ENCODE measurements at places on chromosomes 12 and 14.

GRCh38 chr14:103089386-103090335, 4.9 kb upstream of the EXOC3L4 start:
- DNase-seq, result no peak

- DNase-seq, result no peak
Measured at GRCh38 chr12:3644104-3644503, 108.8 kb downstream of the CRACR2A start.

- DNase-seq, result no peak
Measured at GRCh38 chr12:64757771-64758170, 1.4 kb downstream of the GNS start.

- DNase-seq, result peak; percentile 28
Measured at GRCh38 chr14:55624913-55625312, 44.9 kb downstream of the KTN1 start.

DNA sequence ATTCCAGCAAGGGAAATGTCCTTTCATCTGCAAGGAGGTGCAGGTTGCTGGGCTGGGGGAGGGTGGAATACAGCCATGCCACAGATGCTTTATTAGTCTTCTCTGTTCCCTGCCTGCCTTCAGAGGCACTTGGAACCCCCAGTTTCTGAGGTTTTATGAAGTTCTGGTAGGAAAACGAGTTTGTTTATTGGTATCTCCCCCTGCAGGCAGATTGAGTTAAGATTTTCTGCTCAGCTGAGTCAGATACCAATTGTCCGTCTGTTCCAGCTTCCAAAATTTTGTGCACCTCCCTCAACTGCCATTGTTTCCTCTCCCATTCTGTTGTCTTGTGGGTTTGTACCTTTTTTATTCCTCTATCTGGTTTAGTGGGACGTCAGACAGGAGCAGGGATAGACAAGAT, 155.6 kb downstream of the ETV6 start:
- DNase-seq, result no peak

- no peak for DNase-seq
Measured at GRCh38 chr12:125189015-125189414, 123.8 kb downstream of the AACS start.

DNA sequence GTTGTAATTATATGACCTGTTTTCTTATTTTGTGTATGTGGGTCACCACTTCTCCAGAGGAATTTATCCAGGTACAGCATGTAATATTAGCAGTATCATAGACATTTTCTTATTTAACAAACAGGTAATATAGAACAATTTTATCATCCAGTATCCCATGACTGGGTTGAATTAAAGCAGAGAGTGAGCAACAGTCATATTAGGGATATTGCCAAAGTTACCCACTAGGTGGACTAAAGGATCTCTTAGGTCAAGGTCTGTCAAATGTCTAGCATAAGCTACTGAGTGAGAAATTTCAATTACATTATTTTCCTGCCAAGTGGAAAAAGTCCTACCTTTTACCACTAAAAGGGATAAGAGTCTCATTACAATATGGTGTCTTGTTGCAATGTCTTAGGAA, 62.1 kb upstream of the TRIM9 start:
- peak; percentile 27 for DNase-seq

DNA sequence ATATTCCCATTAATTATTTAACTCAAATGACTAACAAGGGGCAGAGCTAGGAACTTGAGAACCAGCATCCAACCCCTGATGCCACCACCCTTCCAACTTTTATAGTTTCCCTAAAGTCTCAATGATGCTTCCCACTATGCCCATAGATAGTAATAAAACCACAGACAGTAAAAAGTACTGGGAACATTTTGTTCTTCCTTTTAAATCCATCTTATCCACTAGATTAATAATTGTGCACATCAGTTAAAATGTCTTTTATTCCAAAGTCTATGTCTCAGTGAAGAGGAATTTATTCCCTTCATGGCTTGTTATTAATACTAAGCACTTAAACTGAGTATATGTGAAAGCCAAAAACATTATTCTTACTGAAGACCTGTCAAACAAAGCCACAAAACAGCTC, 45.8 kb downstream of the SINHCAF start:
- no peak for DNase-seq

DNA sequence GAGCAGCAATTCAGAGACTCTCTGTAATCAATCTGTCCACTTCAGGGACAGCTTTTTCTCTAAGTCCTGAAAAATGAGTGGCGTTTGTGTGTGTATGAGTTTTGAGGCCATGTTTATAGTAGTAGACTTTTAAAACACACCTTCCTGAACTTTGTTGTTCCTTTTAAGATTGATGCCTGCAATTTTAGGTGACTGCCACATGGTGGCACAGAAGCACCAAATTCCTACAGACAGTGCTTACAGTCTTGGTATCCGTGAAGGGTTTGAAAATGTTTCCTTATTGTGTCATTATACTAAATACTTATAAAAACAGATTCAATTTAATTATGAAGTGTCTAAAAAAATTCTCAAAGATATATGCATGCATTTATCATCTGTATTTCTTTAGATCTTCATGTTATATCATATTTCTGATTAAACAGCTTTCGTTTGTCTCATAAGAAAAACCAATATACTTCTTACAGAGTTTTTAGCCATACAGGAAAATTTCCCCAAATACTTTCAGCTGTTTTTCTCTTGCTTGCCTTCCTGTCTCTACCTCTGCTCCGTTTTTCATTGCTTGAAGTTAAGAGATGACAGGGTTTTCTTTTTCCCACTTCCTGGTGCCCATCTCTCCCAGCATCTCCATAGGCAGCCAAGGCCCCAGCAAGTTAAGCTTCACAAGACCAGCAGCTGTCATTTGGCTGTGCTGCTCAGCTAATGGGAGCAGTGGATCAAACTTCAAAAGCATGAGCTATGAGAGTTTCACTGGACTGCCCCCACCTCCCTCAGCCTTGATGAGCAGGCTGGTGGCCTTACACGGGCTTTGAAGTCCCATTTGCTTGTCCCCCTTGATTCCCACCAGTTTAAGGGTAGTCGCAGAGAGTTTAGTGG, 259.6 kb downstream of the AKAP6 start:
- DNase-seq, result peak; percentile 50

- DNase-seq, result no peak
Measured at GRCh38 chr12:9717070-9717925, 15.6 kb downstream of the CLECL1 start.

GRCh38 chr12:121373755-121374154, 21.5 kb upstream of the ANAPC5 start:
- DNase-seq, result no peak

- DNase-seq, result no peak
Measured at GRCh38 chr14:59328454-59328853, 136.7 kb downstream of the GPR135 start.

DNA sequence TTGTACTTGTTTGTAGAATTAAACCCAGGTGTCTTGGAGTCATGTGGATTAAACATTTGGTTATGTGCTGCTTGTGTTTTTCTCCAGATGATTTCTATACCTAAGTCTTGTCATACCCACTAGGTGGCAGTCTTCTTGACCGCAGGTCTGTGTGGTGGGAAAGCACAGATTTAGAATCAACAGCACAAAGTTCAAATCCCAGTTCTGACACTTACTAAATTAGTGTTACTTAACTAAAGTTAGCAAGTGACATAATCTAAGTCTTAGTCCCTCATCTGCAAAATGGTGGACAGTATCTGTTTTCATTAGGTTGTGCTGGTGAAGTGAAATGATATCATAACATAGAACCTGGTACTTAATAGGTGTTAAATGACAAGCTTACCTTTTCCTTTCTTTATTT, 151.0 kb upstream of the ARHGAP5 start:
- peak; percentile 70 for DNase-seq

DNA sequence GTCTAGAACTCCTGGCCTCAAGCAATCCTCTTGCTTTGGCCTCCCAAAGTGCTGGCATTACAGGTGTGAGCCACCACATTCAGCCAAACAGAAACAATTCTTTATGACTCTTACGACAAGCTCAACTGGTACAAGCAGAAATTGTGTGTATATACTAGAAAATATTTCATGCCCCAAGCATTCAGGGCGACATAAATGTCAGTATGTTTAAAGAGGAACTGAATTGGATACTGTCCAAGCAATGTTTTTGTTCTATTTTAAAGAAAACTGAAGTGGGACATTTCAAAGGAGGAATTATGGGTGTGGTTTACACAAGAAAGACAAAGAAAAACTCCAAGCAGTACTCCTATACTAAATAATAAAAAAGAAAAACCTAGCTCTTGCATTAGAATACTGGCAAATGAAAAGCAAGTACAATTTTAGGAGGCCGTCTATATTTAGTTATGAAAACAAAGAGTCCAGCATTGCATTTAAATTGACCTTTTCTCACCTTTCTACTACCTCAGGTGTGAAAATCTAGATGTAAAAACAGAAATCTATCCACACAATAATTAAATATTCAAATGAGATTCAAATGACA, 48.9 kb downstream of the PPP1R12A start:
- no peak for DNase-seq

Data from ACHN (cell line).